Fibroblast of skin of left biceps (primary cell): ENCODE measurements at places on chromosomes 6 and 20.

DNA sequence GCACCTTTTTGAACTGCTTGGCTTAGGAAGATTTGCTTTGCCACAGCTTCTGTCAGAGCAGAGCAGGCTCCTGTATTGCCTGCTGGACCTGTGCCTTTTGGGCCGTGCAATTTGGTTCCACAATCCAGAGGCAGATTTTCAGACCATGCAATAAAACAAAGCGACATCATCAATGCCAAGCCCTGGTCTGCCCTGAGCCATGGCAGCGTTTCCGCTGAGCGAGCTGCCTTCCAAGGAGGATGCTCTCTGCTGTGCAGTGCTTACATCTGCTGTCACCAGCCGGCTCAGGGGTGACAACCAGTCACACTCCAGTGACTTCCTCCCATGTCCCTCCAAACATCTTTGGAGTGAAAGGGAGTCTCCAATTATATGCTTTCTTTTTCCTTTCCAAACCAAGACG is 282.2 kb downstream of the CDH26 start:
- no peak for DNase-seq

DNA sequence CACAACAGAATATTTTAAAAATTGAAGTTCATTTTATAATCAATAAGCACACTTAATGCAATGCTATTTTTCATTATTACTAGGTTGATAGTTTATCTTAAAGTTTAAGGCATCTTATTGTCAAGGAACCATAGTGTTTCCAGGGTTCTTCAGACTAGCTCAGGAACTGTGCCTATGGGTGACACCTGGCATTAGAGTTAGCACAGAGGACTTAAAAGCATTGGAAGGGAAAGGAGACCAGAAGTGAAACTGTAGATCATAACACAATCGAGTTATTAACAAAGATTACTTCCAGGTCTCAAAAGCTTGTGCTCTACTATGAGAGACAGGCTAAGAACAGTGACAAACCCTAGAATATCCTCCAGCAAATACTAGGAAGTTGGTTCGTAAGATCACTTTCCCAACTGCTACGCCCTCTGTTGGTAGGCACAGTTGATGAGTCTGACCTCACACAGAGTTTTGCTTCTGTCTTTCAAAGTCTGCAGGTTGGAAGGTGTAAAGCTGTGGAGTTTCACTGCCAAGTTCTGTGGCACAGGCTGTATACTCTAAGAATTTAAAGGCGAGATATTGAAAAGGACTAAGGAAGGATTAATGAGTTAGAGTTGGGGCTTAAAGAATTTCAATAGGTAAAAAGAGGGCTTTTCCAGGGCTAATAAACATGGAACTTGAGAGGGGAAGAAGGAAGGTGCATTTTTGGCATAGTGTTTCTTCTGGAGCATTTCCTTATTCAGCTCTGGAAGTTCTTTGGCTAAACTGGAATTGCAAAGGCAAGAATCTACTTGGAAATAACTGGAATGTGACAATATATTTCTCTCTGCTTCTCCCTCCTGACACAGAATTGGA is 531.3 kb upstream of the JAG1 start:
- DNase-seq, result no peak

DNA sequence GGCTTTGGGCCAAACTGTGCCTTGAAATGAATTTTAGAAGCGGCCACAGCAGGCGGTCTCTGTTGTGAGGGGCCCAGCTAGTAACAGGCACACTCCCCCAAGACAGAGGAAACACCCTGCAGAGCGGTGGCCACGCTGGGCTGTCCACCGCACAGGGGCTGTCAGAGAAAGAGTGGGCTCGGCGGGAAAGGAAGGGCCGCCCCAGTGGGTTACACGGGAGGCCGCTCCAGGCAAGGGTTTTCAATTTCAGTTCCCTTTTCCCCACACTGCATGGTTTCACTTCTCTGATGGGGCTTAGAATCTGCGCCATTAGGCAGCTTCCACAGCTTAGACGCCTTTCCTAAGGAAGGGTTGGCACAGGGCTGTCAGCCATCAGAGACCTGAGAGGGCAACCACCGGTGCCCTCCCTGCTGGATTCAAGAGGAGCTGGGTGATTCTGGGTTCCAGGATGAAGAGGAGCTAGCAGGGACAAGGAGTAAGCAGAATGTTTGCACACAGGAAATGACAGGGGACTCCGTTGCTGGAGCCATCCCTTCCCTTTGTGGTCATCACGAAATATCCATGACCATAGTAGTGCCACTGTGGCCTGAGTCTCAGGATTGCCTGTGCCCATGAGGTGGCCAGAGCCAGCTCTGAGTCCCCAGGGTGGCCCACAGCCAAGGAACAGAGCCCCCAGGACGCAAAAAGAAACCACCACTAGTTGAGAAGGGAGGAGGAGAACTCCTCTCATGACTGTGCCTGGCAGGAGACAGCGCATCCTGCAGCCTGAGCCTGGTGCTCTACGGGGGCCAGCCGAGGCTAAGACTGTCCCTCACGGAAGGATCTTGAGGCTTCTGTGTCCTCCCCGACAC is 282.7 kb downstream of the NRN1 start:
- DNase-seq, result no peak

GRCh38 chr6:64085126-64085525 is 449.5 kb downstream of the PHF3 start:
- DNase-seq, result no peak
